NCI-H187 (cell line): ENCODE measurements at places on chromosomes 13 and 19.

DNA sequence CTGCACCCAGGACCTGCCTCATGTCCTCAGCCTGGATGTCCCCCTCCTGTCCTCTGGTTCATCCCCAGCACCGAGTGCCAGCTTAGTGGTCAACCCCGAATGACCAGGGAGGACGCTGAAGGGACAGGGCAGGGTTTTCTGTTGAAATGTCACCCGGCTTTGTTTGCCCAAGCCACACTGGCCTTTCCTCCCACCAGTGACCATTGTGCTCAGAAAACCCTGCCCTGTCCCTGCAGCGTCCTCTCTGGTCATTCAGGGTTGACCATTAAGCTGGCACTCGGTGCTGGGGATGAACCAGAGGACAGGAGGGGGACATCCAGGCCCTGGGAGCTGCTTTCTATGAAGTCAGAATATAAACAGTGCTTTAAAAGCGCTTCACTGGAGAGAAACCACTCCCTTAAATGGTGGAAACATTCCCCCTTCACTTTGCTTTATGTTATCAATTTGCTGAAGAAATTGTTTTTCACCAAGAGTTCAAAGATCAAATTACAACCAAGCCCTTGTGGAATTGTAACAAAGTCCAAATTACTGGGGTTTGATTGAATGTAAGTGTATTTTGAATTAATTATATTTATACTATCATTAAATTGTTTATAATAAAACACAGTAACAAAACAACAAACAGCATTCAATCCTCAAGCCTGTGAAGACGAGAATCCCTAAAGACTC, 21.4 kb downstream of the CARS2 start:
- DNase-seq: no peak

- no peak for DNase-seq
These were observed 1267.2 kb downstream of the SLITRK1 start for GRCh38 chr13:82615043-82615442.

DNA sequence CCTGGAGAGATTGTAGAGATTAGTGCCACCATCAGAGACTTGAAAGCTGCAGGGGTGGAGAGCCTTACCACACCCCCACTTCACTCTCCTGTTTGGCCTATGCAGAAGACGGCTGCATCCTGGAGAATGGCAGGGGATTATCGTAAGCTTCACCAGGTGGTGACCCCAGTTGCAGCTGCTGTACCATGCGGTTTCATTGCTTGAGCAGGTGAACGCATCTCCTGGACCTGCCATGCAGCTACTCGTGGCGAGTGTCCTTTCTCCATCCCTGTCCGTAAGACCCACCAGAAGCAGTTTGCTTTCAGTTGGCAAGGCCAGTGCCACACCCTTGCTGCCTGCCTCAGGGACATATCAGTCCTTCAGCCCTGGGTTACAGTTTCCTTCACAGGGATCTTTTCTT, 21.2 kb downstream of the PPP5C start:
- DNase-seq: peak; percentile 28

GRCh38 chr13:53204598-53204997, 176.0 kb downstream of the OLFM4 start:
- no peak for DNase-seq

GRCh38 chr19:29022165-29022564, 190.8 kb downstream of the UQCRFS1 start:
- DNase-seq: no peak

DNA sequence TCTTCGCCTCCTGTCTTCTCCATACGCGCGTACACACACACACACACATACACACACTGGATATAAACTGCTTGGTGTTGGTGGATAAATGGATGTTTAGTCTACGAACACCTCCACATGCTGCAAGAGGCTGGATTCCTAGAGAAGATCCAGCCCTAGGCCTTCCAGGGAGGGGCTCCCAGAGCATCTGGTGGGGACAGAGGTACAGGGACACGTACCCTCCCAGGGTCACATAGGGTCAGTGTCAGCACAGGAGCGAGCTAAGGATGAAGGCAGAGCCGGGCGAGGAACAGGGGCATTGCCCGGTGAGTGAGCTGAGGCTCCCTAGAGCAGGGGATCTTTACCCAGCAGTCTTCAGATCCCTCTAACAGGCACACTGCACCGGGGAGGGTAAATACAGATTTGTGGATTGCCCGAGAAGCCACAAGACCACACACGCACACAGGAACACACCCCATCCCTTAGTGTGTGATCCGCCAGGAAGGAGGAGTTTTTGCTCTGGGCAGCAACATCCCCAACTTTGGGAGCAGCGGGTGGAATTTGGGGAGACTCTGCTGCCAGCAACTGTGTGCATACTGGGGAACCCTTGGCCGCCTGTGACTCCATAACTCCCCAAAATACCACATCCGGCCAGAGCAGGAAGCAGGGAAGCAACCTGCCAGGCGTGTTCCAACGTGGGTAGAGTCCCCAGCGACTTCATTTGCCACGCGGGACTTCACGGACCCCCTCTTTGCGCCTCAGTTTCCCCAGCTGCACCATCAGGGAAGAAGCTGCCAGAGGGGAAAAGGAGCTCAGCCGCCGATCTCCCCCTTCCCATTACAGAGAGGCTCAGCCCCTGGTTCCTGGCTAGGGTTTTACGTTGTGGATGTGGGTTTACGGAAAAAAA, 5.8 kb upstream of the TLE2 start:
- DNase-seq: no peak

DNA sequence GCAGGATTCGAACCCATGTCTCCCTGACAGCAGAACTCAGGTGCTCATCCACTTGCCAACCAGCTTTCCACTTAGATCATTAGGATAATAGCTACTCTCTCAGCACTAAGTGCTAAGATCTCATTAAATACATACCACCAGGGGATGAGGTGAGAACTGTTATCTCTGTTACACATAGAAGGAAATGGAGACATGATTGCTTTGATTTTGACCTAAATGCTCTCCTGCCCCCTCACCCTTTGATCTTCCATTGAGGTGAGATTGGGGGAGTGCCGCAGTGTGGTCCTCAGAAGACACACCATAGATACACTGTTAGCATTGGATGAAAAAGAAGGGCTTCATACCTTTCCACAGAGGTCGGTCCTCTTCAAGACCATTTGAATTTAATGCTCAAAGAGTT, 38.9 kb upstream of the NPAS1 start:
- no peak for DNase-seq

DNA sequence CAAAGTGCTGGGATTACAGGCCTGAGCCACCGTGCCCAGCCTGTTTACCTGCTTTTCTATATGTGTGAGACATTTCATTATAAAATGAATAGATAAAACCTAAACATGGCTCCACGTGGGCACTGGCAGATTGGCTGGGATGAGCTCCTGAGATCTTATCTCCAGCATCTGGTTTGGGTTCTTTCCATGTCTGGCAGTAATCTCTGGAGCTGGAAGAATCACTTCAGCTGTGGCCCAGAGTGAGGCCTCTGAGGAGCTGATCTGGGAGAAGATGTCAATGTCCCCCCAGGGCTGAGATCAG, 5.5 kb upstream of the SULT2A1 start:
- no peak for DNase-seq

DNA sequence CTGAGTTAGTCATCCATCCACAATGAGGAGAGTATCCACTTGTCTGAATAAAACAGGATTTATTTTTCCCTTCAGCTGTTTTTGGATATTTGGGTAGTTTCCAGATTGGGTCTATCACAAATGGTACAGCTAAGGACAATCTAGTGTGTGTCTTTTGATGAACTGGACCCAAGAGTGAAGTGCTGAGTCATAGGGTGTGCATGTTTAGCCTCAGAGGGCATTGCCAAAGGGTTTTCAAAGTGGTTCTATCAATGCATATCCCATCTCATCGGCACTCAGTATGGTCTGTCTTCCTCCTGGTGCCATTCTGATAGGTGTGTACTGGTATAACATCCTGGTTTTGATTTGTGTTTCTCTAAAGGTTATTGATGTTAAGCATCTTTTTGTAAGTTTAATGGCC, 62.3 kb downstream of the GSX1 start:
- DNase-seq: no peak

DNA sequence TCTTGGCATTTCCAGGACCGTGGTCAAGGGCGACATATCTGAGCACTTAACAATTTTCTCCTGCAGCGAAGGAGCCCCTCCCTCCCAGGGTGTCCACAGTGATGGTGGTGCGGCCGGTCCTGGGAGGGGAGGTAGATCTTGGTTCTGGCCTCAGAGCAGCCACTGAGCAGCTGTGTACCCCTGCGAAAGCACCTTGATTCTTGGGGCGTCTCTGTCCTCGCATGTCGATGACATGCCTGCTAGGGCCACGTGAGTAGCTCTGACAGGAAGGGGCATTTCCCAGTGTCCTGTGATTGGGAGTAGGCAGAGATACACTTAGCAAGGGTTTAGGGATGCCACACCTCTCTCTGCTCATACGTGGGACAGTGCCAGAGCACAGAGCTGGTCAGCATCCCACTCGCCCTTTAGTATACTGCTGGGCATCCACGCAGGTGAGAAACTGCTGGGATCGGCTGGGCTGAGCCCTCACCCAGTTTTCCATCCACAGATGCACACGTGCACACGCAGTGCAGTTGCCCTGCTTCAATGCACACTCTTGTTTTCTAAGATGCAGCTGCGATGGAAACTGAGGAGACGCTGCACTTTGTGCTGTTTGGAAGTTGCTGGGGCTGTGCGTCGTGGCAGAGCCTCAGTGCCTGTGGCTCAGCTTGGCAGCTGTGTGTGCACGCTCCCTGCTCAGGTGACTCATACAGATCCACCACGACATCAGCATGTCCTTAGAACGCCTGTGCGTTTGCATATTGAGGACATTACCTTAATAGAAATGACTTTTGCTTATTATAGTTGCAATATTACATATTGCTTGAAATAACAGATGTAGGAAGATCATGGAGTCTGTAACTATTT, 66.8 kb downstream of the TEX29 start:
- no peak for DNase-seq

DNA sequence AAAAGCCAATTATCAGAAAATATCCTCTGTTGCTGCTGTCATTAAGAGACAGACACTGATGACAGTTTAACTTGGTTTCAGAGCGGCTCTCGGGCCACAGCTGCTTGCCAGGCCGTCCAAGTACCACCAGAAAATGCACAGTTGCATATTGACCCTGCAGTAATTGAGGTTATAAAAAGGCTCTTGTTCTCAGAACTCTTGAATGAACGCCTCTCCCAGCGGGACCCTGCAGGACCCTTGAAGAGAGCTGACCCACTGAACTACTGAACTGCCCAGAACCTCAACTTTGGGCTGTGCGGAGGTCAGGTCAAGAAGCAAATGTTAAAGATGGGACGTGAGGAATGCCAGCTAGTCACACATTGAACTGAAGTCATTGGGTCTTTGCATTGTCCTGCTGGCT, 1559.0 kb upstream of the SLC10A2 start:
- no peak for DNase-seq

DNA sequence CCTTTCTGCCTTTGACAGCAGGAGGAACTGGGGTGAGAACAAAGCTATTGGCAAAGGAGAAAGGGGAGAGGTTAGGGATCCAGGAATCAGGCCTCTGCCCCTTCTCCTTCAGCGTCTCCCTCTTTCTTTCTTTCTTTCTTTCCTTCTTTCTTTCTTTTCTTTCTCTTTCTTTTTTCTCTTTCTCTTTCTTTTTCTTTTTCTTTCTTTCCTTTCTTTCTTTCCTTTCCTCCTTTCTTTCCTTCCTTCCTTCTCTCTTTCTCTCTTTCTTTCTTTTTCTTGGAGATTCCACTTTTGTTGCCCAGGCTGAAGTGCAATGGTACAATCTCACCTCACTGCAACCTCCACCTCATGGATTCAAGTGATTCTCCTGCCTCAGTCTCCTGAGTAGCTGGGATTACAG, 75.6 kb downstream of the TRPM4 start:
- DNase-seq: no peak

GRCh38 chr19:10718205-10719196, 622 bp downstream of the DNM2 start:
- no peak for DNase-seq

DNA sequence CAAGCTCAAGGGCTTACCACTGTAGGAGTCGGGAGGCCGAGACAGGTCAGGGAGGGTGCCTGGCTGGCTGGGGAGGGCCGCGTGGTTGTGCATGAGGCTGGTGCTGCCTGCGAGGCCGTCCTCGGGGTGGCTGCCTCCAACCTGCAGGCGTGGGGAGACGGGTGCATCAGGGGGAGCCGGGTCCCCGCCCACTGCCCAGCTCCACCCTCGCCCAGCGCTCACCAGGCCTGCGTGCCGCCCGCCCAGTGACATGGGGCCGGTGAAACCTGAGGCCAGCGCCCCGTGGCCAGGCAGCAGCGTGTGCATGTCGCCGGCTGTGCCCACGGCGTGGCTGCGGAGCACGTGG, 13.8 kb upstream of the UQCR11 start:
- no peak for DNase-seq

DNA sequence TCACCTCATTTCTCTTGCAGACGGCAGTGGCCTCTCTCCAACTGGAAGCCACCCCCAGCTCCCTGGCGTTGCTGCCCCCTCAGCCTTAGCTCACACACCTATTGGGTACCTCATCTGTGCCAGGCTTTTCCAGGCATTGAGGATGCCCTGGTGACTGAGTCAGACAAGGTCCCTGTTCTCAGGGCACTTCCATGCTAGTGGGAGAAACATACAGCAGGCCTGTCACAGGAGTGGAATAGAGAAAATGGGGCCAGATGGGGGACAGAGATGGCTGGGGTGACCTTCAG, 33.9 kb downstream of the CAPN12 start:
- DNase-seq: no peak

DNA sequence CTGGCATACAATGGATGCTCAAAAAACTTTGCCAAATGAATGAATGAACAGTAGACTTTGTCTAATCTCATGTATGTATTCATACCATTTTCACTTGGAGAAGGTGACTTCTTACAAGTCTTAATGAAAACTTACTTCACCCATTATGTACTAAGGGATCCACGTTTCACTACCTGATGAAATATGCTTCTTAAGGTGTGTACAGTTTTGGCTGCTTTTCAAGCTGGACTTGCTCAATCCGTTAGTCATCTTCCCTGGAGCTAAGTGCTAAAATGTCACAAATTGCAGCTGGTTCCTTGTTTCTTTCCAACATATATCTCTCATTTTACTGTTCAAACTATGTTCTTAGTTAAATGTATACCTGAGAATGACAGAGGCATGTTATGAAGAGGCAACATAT, 4.2 kb upstream of the CCNA1 start:
- no peak for DNase-seq

- DNase-seq: no peak
These were observed 49.9 kb downstream of the SMAD9 start for GRCh38 chr13:36870050-36870692.

- no peak for DNase-seq
These were observed 17.9 kb upstream of the OR10H5 start for GRCh38 chr19:15769586-15769985.

DNA sequence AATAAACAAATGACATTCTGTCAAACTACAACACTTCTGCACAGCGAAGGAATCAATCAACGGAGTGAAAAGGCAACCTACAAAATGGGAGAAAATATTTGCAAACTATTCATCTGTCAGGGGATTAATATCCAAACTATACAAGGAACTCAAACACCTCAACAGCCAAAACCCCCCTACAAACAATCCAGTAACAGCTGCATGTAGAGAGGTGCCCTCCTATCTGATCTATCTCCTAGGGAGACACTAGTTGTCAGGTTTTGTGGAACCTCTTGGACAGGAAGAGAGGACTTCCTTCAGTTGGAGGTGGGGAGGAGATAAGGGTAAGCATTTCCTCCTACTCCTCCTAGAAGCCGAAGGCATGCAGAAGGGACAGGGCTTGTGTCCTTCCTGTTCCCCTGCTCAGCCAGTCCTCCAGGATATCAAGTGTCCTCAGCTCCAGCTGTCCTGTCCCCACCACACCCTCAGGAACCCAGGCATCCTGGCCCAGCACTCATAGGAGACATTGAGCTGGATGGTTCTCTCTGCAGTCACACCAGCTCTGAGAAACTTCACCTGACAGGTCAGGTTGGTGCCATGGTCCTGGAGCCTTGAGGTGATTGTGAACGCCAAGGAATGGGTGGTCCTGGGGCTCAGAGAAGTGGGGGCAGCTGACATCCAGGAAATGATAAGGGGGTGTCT, 9.8 kb upstream of the SIGLEC8 start:
- no peak for DNase-seq
